ENCODE measurements at places on chromosomes 7 and 10. TPM values are rescaled to one million over a fixed set of nuclear protein-coding genes. Genes with fewer than 3 reads are reported as not detected.

DNA sequence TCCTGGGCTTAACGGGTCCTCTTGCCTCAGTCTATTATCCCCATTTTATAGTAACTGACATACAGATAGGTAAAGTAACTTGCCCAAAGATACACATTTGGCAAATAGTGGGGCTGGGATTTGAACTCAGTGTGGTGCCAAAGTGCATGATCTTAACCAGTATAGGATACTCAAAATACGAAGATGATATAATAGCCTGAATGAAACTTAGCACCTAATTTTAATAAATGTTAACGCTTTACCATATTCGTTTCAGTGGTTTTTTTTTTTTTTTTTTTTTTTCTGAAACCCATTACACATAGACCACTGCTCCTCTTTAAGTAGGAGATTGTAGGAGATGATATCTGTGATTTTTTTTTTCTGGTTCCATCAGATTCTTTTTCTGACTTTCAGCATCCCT is 21.4 kb downstream of the ACTR3B start:
- no peak for DNase-seq

DNA sequence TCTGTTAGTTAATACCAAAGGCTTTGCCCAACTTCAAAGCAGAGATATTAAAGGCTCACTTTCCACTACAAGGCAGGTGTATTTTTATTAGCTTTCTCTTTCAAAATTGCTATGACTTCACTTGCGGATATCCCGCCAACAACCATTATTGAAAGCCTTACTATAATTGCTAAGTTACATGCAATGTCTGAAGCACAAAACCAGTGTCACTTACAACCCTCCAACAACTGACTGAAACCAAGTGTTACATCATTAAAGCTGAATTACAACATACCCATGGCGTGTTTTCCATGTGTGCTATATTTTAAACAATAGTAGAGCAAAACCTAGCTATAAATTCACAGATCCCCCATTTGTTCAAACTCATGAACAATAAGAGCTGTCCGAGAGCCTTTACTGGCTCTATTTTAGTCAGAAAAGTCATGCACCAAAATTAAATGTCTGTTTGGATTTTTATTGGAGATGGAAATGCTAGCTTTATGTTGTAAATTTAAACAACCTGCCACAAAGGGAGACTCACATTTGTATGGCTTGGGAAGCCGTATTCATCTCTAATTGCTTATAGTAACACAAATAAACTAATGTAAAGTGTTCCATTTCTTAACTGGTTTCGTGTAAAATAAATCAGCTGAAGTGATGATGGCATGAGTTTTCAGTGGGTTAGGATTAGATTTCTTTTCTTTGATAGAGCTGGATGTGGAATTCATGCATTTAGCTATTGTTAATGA is 227.1 kb downstream of the AGMO start:
- DNase-seq, result no peak

- peak; percentile 8 for DNase-seq
These were observed 102.7 kb upstream of the FAM13C start for GRCh38 chr10:59465088-59465487.

GRCh38 chr10:71962901-71963300 is 1.3 kb upstream of the CHST3 start:
- no peak for DNase-seq

DNA sequence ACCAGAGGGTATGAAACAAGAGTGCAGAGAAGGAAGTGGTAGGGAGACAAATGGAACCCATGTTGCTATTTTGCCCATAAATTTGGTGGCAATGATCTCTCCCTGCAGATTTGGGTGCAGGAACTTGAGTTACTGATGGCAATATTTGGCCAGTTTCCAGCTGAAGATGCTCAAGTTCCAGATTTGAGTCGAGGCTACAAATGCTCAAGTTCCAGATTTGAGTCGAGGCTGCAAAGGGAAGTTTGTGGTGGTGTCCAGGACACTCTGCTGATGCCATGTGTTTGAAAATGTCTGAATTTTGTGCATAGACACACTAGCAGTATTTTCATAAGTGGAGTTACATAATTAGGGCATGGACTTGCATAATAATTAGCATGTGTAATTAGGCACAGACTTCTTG is 40.8 kb downstream of the TBXAS1 start:
- DNase-seq, result no peak

- no peak for DNase-seq
These were observed 74.9 kb downstream of the GFRA1 start for GRCh38 chr10:116197946-116198675.

DNA sequence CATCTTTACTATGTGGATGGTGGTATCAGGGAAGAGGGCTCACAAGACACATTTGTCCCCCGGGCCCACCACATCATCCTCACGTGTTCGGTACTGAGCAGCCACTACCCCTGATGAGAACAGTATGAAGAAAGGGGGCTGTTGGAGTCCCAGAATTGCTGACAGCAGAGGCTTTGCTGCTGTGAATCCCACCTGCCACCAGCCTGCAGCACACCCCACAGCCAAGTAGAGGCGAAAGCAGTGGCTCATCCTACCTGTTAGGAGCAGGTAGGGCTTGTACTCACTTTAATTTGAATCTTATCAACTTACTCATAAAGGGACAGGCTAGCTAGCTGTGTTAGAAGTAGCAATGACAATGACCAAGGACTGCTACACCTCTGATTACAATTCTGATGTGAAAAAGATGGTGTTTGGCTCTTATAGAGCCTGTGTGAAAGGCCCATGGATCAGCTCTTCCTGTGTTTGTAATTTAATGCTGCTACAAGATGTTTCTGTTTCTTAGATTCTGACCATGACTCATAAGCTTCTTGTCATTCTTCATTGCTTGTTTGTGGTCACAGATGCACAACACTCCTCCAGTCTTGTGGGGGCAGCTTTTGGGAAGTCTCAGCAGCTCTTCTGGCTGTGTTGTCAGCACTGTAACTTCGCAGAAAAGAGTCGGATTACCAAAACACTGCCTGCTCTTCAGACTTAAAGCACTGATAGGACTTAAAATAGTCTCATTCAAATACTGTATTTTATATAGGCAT is 9.1 kb upstream of the CSGALNACT2 start:
- no peak for DNase-seq

GRCh38 chr10:1187151-1187854 is 131.1 kb downstream of the WDR37 start:
- DNase-seq, result no peak

- DNase-seq, result no peak
These were observed 467.9 kb upstream of the AUTS2 start for GRCh38 chr7:69130396-69130795.

GRCh38 chr7:157339777-157340677 is 3.2 kb downstream of the DNAJB6 start:
- no peak for DNase-seq

DNA sequence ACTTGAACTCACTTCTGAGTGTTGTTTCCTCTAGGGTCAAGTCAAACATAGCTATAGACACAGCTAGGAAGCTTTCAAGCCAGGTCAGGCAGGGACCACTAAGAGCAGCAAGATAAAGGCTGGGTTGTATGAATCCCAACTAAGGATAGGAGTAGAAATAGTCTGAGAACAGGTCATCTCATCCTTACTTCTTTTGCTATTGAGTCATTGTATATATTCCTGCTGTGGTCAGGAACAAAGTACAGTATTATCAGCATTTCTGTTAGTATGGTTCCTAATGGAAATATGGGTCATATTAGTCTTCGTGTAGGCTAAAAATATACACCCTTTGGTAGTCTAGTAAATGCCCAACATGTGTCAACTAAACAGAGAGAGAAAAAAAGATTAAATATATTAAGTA is 145.3 kb downstream of the BTAF1 start:
- DNase-seq, result no peak

GRCh38 chr7:112112822-112113255 is 93.4 kb downstream of the DOCK4 start:
- no peak for DNase-seq

DNA sequence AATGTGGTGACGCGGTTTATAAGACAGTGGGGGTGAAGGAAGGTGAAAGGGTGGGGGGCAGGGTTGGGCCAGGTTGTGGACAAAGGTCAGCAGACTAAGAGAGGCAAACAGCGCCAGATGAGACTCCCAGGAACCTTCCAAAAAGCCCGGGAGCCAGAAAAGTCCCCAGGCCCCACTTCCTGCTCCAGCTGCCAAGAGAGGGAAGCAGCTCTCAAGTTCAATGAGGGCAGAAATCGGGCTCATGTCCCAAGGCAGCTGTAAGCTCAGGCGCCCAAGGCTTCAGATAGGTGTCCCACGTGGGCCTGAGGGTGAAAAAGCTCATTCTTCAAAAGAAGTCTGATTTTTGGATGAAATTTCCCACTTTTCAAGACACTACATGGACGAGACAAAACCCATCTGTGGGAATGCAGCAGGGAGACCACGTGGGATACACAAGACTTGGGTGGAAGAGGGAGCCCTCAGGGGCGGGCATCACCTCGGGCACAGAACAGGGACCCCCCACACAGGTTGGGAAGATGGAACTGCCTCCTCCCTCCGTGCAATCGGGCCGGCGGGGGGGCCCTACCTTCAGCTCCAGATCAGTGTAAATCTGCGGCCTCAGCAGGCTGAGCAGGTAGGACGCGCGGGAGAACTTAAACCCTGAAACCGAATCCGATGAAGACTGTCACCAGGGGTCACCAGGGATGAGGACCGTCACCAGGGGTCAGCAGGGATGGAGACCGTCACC is 7.8 kb downstream of the PYROXD2 start:
- DNase-seq, result no peak

- no peak for DNase-seq
These were observed 10.6 kb upstream of the LIPM start for GRCh38 chr10:88791924-88792323.

- DNase-seq, result no peak
These were observed 29.2 kb downstream of the CALML5 start for GRCh38 chr10:5470062-5470751.

GRCh38 chr10:3825244-3825643 is 40.2 kb upstream of the KLF6 start:
- peak; percentile 86 for DNase-seq

DNA sequence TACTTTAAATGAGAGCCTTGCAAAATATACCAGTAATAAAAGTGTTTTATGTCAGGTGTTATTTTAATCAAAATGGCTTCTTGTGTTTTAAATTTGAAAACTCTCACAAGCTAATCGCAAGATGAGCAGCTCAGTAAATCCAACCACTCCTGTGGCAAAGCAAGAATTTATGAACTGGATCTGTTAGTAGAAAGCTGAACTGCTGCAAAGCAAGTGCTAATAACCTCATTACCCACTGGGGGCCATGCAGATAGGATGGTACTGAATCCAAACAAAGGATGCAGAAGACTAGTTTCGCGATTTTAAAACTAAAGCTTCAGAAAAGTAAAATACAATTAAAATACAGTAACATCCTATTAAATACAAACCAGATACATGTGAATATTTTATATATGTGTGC is 468.0 kb downstream of the PARD3 start:
- no peak for DNase-seq

DNA sequence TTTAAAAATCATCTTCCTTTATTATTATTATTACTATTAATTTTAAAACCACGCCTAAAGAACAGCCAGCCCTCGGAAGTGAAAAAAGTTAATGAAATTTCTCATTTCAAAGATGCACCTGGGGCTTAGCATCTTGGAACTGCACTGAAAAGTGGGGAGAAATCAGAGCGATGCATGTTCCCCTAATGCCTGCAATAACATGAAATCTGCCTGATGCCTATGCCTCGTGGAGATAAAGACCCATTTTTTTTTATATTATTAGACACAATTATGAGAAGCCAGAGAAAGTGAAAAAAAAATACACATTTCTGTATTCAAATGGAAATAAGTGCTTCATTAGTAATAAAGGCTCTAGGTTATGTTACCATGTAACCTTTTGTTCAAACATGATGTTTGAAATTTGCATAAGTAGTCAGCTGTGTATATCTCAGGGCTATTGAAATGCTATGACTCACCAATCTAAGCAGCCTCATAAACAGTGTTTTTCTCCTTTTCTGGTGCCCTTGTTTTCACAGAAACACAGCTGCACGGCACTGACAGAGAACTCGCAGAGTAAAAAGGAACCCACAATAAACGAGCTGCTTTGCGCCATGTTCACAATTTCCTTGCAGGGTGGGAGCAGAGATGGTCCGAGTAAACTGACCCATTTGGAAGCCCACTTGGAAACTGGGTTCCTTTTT is 175.8 kb upstream of the PRKCQ start:
- no peak for DNase-seq

- no peak for DNase-seq
These were observed 44.7 kb downstream of the FRMD4A start for GRCh38 chr10:14285941-14286560.

DNA sequence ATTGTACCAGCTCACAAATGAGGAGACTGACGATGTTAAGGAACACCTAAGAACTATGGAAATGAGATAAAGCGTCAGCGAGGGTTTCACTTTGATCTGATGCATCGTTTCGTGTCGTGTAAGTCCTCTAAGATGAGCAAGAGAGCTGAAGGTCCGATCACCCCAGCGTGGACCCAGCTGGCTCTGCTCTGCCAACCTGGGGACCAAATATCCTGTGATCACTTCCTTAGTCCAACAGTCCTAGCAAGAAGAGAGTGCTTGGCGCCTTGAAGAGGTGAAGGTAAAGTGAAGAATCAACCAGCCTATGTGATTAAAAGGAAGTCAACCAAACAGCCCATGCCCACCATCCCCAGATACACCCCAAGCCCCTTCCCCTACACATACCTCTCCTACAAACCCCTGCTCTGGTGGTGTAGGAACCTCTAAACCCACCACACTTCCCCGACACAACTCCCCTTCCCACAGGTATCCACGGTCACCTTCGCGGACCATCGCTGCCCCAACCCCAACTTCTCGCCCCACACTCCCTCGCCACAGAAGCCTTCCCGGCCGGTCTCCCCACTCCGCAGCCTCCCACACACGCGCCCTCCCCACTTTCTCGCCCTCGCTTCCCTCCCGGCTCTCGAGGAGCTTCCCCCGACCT is 722 bp downstream of the UPF2 start:
- DNase-seq, result peak; percentile 13

DNA sequence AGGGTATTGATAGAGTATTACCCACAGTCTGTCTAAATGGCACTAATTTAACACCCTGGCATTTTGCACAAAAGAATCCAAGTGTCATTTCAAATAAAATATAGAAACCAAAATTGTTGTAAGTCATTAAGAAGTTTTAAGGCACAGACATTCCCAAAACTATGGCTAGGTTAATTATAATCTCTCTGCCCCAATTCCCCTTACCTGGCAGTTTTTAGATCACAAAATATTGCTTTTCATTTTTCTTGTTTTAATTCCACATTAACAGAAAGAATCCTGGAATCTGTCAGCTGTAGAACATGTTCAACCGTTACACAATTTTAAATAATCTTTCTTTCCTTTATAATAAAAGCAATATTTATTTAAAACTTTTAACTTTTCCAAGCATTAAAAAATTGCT is 56.1 kb upstream of the PALS2 start:
- no peak for DNase-seq

Gene GSDME
- total RNA-seq, result 3.1 TPM

Gene SPDYE16
- total RNA-seq, result 0.31 TPM

Gene GDF2
- not detected for total RNA-seq

Gene CXCL12
- 8.6 TPM for total RNA-seq

Gene PDE1C
- 0.85 TPM for total RNA-seq

Gene MEOX2
- 4.3 TPM for total RNA-seq

Gene AGBL3
- total RNA-seq, result 1.0 TPM

Gene NPY4R2
- not detected for total RNA-seq

Gene EGR2
- total RNA-seq, result not detected

Gene NPC1L1
- 0.07 TPM for total RNA-seq

Gene SPAM1
- not detected for total RNA-seq

Gene BAG3
- 626 TPM for total RNA-seq

Gene ACSM6
- total RNA-seq, result not detected

Gene CACNB2
- not detected for total RNA-seq

Gene CFAP43
- total RNA-seq, result not detected
